ENCODE measurements at places on chromosomes 7 and 10. TPM values are rescaled to one million over a fixed set of nuclear protein-coding genes. Genes with fewer than 3 reads are reported as not detected.

GRCh38 chr10:133049639-133050038 lies 38.1 kb upstream of the ADGRA1 start:
- no peak for DNase-seq

DNA sequence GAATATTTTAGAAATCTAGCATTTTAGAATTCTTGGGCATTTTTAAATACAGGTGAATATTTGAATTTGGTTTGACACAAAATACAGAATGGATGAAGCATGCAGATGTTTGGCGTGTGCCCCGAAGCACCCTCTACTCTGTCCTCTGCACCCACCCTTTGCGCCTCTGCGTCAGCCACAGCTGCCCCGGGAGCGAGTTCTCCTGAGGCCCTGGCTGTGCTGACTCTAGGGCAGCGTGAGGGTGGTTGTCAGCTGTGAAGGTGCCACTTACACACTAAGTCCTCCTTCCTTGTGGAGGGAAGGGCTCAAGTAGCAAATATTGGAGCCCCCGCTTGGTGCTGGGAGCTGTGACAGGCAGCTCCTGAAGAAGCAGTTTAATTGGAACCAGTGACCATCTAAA lies 48.4 kb downstream of the DAGLB start:
- no peak for DNase-seq

- DNase-seq = no peak
These were observed 44.1 kb upstream of the MXI1 start for GRCh38 chr10:110163192-110163773.

- no peak for DNase-seq
These were observed 36.7 kb downstream of the PFKFB3 start for GRCh38 chr10:6239213-6239991.

DNA sequence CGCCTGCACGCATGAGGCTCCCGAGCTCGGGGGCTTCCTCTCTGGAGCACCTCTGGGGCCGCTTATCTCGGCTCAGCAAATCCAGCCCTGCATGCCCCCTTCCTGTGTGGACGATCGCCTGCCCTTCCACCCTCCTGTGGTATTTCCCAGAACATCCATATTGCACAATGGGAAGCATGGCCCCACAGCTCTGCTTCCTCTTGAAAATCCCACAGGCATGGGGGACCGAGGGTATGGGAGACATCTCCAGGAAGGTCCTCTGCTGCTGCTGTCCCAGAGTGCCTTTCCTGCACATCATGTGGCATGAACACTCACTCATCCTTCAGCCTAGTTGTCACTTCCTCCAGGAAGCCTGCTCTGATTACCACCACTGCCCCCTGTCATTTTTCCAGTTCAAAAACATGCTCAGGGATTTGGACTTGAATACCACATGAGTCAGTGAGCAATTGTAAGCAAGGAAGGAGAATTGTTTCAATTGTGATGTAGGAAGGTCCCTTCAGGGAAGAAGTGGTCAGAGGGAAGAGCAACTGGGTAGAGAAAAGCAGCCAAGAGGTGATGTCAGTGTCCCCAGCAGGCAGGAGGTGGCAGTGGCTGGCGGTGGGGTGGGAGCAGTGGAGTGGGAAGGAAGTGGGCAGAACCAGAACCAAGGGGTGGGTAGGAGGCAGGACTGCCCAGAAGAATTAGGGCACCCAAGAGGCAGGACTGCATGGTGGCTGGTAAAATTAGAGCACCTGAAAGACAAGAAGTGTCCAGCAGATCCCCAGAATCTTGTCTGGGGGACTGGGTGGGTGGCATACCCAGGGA lies 67.5 kb upstream of the ZMIZ1 start:
- DNase-seq = no peak

DNA sequence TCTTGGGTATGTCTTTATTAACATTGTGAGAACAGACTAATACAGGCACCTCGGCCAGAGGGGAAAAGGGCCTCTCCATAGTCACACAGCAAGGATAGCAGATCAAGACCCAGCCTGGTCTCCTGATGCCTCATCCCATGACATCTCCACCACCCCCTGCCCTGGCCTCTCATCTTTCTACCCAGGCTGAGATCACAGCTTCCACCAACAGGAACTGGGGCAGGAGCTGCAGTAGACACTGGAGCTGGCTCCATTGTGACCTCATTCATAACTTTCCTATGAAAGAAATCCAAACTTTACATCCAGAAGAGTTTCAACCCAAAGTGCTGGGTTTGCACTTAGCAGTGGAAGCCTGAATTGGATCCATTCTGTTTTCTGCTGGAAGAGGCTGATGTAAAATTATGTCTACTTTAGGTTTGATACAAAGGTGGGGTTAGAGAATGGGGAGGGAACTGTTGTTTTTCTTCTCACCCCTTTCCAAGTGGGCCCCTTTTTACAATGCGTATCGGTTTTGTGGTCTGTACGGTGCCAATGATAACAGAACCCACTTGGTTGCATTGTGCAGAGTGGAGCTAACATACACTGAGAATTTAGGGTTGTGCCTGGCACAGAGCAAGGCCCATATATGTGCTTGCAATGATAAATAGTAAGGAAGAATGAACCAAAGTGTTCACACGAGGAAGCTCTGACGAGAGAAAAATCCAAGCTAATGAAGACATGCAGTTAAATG lies 28.6 kb upstream of the INSIG1 start:
- DNase-seq = no peak

GNGT1 gene
- not detected for polyA plus RNA-seq

OR6B1 gene
- polyA plus RNA-seq = not detected
